ENCODE measurements at places on chromosomes 16 and 17.

- DNase-seq, result no peak
These were observed 11.4 kb upstream of the C16orf78 start for GRCh38 chr16:49362230-49362629.

GRCh38 chr16:89143201-89143741 lies 28.3 kb upstream of the CDH15 start:
- DNase-seq, result no peak

DNA sequence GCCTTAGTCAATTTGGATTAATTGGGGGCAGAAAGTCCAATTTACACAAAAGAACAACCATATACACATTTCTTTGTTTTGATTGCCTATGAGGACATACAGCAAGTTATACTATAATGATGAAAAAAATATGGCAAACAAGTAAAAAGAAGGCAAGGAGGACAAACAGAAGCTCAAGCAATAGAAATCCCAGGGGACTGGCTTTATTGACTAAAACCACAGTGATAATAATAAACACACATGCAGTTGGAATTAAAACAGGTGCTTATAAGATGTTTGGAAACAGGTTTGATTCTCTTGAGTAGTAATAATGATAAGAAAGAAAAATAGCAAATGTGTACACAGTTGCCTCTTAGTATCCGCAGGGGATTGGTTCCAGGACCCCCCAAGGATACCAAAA lies 176.4 kb downstream of the SHISA9 start:
- DNase-seq, result no peak

- DNase-seq, result peak; percentile 82
These were observed 27.3 kb downstream of the KDM8 start for GRCh38 chr16:27230562-27231001.

DNA sequence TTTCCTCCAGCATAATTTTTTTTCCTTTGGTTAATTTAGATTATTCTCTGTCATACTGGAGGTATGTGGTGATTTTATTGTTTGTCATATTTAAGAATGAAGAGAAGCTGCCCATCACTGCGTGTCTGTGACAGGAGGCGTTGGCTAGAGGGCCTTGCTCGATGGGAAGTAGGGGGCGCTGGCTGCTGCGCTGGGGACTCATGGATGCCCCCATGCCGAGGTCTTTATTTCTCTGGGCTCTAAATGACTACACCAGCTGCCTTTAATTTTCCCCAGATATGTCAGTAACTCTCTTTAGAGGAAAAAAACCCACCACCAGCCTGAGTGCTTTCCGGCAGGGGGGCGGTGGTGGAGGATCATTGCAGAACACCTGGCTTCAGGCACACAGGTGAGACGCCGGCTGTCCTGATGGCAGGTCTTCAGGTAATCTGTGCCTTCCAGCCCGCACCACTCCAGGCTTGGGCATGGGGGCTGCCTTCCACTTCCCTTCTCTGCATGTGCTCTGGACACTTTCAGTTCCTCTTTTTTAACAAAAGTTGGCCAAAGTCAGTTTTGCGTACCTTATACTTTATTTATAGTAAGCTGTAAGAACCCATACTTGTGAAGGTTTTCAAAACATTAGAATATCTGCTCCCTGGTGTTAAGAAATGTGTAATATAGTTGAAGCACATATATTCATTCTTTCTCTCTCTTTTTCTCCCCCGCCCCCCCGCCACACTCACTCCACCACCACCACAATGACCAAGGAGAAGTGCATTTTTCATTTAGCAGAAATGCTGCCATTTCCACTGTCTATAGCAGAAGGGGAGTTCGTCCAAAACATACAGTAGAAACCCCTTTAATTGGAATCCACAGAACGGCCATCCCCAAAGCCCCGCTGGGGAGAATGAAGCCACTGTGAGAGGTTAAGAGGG lies 192.7 kb downstream of the RPTOR start:
- no peak for DNase-seq

DNA sequence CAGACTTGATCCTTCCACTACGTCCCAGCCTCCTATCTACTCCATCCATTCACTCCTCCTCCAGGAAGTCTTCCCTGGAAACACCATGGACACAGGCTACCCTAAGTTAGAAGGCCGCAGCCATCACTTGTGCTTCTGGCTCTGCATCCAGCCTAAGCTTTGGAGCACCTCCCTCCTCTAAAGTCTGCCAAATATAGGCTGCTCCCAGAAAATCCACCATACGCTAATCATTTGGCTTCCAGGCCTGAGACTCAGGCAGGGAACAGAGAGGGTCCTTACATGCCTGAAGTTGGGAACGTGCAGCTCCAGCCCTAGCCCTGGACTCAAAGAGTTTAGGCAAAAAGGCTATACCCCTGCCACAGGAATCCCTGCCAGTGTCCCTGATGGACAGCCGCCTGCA lies 6.7 kb downstream of the PCGF2 start:
- DNase-seq, result no peak

DNA sequence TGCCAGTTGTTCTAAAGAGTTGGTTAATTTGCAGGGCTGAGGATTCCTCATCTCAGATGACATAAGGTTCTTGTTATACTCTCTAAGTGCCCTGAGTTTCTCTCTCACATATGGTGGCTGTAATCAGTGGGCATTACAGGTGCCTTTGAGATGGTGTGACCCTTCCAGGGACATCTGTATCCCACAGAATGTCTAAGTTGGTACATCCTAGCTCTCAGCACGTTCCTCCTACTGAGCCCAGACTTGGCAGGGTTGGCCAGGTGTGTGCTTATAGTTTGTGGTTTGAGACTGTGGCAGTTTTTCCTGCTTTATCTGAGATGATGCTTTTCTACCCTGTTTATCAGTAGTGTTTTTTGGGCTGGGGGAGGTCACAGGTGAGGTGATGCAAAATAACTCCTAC lies 36.3 kb downstream of the SPECC1 start:
- no peak for DNase-seq

GRCh38 chr17:6095501-6095900 lies 25.3 kb downstream of the WSCD1 start:
- no peak for DNase-seq

GRCh38 chr16:10896723-10897122 lies 19.7 kb downstream of the CIITA start:
- DNase-seq, result no peak

DNA sequence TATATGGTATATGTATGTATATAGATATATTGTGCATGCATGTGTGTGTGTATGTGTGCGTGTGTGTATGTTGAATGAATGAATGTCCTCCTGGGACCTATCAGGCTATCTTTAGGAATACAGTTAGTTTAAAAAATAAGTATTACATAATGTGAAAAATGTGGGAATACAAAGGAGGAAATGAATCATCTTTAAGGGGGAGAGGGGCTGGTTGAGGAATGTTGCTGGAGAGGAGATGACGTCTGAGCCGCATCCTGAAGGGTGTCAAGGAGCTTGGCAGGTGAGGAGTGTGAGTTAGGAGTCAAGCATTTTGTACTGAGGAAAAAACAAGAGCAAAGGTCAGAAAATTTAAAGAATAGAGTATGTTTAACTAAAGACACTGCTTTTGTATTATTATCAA lies 62.4 kb upstream of the NLK start:
- no peak for DNase-seq

GRCh38 chr16:67029254-67030096 lies 526 bp downstream of the CBFB start:
- peak; percentile 71 for DNase-seq

DNA sequence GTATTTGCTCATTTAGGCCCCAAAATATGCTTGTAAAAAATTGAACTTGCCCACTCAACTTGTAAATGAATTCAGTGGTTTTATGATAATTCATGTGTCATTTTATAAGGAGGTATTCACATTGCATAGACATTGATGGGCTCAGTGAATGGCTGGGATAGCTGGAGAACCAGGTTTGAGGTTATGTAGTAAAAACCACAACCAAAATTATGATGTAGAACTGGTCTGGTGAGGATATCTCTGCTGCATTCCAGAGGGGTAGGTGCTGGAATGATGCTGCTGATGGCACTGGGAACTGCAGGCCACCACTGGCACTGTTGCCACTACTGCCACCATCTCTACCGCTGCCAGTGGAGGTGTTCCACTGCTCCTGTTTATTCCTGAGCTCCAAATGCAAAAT lies 21.5 kb upstream of the RABEP1 start:
- no peak for DNase-seq

GRCh38 chr16:66853261-66854139 lies 9.3 kb downstream of the CA7 start:
- DNase-seq, result no peak

DNA sequence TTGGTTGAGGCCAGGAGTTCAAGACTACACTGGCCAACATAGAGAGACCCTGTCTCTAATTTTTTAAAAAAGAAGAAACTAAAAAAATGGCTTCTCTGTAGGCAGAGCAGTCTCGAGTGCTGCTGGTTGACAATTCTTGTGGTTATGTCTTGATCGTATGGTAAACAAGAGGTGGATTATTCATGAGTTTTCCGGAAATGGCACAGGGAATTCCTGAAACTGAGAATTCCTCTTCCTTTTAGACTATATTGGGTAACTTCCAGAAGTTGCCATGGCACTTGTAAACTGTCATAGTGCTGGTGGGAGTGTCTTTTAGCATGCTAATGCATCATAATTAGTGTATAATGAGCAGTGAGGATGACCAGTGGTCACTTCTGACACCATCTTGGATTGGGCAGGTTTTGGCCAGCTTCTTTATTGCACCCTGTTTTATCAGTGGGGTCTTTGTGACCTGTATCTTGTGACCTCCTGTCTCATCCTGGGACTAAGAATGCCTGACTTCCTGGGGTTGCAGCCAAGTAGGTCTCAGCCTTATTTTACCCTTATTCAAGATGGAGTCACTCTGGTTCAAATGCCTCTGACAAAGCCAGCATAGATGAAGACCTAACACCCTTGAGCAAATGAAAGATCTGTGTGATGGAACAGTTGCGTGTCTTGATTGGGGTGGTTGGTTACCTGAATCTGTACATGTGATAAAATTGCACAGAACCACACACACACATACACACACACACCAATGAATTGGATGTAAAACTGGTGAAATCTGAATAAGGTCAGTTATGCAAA lies 30.2 kb downstream of the BMERB1 start:
- DNase-seq, result no peak

DNA sequence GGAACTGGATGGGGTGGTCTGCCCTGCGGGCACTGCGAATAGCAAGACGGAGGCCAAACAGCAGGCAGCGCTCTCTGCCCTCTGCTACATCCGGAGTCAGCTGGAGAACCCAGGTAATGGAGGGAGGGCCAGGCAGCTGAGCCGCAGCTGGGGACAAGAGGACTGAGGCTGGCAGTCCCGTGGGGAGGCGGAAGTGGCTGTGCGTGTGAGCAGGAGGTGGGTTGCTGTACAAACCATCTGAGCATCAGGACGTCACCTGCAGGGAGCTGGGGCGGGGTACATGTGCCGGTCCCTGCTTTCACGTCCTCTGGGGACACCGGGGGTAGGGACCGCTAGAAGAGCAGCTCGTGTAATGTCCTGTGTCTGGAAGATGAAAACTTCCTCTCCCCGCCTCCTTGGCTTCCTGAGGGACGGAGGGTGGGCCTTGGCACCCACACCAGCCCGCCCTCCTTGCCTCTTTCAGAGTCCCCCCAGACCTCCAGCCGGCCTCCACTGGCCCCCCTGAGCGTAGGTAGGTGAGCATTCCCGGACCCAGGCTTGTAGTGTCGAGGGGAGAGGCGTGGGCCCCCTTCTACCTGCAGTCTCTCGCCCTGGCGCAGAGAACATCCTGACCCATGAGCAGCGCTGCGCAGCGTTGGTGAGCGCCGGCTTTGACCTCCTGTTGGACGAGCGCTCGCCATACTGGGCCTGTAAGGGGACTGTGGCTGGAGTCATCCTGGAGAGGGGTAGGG lies 3.7 kb downstream of the ADAD2 start:
- peak; percentile 58 for DNase-seq

- DNase-seq, result peak; percentile 82
These were observed 2.5 kb downstream of the RNF166 start for GRCh38 chr16:88703486-88704309.

DNA sequence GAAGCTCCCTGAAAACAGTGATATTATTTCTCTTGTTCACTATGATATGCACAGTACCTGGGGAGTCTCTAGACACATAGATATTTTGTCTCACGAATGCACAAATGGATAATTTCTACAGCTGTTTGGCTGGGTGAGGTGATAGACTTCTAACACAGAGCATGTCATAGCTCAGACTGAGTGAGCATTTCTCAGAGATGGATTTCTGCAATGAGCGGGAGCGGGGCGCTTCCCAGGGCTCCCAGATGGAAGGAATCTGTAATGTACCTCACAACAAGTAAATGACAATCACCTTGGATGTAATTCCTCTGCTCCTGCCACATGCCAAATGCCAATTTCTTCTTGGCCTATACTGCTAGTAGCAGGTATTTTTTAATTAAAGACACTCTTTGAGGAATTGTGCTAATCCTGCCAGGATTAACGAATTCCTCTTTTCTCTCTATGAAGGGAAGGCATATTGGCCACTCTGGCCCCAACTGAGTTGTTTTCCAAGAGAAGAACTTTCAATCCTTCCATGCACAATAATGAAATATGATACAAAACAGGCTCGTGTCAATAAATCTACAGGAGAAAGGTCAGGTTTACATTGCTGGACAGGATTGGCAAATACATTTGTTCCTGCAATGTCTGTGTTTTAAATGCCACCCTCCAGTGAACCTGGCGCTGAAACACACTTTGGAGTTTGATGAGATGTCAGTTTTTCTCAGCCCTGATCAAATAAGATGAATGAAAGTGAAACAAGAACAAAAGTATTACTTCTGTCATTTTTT lies 185.3 kb downstream of the CBLN1 start:
- DNase-seq, result no peak

DNA sequence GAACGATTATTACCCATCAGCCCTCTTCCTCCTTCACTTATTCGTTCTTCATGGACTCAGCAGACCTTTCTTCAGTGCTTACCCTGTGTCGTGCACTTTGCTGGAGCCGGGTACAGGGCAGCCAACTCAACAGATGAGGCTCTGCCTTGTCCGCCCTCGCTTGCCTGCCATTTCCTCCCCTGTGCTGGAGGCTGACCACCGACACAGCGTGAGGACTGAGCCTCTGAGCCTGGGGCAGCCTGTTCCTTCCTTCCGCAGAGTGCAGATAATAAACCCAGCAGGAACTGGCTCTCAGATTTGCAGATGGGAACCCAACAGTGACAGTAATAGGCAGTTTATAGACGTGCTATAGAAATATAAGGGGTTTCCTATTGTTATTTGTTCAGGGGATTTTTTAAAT lies 7.0 kb upstream of the SLC39A11 start:
- no peak for DNase-seq

DNA sequence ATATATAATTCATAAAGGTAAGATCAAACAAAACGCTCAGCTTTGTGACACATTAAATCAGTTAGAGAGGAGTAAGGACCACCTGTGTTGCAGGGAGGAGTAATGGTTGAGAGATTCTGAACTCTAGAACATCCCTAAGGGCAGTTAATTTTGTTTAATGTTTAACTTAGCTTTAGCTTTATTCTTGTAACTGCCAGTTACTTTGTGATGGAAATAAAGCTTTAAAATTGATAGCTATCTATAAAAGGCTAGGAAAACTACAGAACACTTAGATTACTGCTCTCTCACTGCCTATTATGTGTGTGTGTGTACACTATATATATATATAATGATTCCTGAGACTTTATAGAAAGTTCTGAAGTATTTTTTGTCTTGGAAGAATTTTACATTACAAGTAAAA lies 37.8 kb downstream of the PTRH2 start:
- DNase-seq, result no peak

GRCh38 chr17:44610871-44611270 lies 45.4 kb upstream of the MEIOC start:
- DNase-seq, result no peak
